ENCODE measurements at places on chromosomes 5 and 9.

DNA sequence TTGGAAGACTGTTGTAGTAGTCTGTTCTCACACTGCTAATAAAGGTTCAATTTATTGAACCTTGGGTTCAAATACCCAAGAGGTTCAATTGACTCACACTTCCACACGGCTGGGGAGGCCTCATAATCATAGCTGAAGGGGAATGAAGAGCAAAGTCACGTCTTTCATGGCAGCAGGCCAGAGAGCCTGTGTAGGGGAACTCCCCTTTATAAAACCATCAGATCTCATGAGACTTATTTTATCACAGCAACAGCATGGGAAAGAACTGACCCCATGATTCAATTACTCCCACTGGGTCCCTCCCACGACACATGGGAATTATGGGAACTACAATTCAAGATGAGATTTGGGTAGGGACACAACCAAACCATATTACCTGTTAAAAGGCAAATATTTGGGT is 268.2 kb downstream of the TMEM167A start:
- DNase-seq: no peak

GRCh38 chr9:75001719-75002421 is 26.2 kb downstream of the CARNMT1 start:
- peak; percentile 76 for DNase-seq

DNA sequence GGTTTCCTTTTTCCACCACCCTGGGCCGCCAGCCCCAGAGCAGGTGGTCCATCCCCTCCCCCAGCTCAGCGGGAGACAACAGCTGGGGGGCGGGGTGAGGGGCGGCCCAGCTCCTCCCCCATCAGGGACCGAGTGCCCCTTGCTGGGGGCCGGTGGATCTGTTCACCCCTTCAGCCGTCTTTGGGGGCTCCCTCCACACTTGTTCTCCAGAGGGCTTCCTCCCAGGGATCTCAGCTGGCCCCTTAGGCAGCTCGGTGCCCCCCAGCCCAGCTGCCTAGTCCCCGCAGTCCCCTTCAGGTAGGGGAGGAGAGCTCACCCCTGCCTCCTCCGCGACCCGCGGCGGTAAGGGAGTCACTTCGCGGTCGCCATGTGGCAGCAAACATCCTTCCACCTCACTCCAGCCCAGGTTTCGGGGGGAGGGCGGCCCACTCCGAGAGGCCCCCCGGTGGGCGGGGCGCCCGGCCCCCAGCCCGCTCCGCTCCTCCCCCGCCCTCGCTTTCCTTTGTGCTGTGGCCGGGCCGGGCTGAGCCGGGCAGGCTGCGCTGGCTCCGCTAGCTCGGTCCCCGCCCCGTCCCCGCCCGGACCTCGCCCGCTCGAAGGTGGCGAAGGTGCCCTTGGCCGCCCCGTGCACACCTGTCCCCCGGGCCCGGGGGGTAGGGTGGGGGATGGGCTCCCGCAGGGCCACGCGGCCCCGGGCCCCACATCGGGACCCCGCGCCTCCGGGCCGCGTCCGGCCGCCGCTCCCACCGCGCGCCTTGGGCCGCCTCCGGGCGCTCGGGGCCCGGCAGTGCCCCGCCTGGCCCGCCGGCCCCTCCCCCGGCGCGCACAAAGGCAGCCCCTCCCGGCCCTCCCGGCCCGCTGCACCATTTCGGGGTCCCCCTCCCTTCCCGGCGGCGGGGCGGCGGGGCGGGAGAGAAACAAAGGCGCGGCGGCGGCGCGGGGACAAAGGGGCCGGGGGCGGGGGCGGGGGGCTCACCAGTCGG is 683 bp downstream of the DBN1 start:
- no peak for DNase-seq

- DNase-seq: peak; percentile 60
Measured at GRCh38 chr9:106956971-106957370, 94.0 kb downstream of the ZNF462 start.

GRCh38 chr5:17400724-17401469 is 97.1 kb upstream of the TAF11L2 start:
- no peak for DNase-seq

DNA sequence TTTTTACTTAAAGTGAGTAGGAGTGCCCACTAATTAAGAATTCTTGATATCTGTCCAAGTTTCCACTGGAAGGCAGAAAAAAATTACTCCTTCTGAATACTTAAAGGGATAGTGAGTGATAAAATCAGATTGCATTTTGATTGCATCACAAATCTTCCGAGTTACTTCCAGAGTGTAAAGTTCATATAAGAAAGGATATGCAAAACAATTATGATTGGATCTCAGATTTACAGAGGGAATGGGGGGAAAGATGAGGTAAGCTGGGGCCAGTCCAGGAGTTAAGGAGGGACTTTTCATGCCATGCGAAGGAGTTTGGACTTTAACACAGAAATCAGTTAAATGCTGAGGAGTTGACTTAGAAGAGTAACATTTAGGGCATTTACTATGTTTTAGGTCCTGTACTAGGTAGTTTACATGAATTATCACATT is 9.3 kb upstream of the RNF145 start:
- DNase-seq: no peak

DNA sequence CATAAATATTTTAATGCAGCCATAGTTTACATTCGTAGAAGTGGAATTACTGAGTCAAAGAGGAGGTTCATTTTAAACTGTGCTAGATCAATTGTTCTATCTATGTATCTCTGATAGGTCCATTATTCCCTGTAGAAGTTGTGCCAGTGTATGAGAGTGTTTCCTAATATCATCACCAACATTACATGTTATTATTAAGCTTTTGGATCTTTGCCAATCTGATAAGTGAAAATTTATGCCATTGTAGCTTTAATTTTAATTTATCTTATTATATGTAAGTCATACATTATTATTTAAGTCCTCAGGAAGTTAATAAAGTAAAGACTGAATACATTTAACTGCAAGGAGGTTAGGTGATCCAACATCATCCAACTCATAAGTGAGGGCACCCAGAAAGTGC is 10.9 kb upstream of the GAS1 start:
- DNase-seq: no peak

DNA sequence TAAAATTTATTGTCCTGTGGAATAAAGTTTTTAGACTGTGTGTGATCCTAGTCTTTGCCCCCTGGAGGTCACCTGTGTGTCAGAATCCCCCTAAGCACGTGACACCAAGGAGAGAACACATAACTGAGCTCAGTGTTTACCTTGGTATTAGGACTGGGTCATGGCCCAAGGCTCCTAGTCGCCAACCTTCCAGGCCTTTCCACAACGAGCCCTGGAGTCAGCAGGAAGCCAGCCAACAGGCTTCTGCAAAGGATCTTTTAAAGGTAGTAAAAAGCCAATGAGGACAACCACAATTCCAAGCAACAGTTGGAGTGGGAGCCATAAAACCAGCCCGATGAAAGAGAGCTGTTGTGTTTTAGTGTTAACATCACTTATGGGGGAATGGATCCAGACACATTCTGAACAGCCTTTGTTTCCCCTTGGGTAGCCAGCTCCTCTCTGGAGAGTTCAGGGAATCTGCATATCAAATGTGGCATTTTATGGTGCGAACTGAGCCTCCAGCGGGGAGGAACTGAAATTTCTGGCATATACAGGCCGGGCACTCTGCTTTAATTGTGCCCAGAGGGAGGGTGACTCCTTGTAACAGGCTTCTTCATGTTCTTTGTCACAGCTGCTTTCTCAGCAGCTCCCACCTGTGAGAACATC is 239.9 kb downstream of the FSTL4 start:
- DNase-seq: no peak

DNA sequence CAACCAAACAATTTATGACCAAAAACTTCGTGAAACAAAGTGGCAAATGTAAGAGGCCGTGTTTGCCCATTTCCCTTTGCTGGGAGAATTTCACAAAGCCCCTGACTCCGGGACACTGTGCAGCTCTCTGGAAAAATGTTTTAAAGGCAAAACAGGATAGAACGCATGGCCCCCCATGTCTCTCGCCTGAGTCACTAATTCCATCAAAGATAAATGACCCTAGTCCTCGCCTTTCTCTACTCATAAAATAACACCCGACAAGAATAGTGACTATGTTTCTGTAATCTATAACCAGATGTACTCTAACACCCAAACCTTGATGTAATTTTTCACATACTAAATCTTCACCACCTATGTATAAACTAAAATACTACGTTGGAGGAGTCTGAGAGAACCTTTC is 55.7 kb upstream of the SAP30L start:
- DNase-seq: peak; percentile 36

DNA sequence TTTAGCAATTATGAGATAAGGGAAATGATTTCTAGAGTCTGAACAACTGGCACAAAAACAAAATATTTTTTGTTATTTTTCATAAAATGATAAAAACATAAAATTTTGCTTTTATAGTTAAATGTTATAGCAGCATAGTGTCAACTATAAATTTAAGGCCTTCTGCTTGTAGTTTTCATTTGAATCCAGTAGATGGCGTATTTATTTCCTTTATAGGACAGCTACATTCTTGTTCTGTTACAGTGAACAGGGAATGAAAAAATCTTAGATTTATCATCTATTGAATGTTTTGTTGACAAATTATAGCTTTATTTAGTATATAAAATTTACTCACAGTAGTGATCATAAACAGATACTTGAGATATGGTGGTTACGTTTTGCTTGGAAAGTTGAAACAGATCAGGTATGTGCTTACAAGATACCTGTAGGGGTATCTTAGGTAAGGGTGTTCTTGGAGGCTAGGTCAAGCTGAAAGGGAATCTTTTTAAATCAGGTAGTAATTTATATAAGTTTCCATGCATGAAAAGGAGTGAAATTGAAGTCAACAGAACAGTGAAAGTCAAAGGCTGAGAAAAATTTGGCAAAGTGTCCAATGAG is 239.3 kb upstream of the GRIN3A start:
- DNase-seq: peak; percentile 47

DNA sequence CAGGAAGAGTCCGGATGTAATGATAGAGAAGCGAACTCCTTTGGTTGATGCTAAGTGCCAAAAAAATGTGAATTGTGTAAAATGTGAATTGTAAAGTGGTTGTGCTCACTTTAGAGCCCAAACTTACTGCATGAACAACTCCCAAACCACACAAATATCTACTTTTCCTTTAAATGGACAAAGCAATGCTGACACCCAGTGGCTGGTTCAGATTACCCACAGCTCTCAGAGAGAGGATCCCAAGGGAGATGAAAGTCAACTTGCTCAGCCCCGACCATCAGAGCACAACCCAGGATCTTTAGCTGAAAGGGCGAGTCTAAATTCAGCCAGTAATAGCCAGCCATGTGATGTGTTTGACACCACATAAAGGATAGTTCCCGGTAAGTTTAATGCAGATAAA is 133.7 kb downstream of the NMUR2 start:
- DNase-seq: no peak

- DNase-seq: no peak
Measured at GRCh38 chr5:168740811-168741213, 161.6 kb upstream of the PANK3 start.

GRCh38 chr5:179818746-179819295 is 1.9 kb upstream of the SQSTM1 start:
- peak; percentile 87 for DNase-seq

- no peak for DNase-seq
Measured at GRCh38 chr9:105403552-105404248, 44.1 kb upstream of the FSD1L start.

DNA sequence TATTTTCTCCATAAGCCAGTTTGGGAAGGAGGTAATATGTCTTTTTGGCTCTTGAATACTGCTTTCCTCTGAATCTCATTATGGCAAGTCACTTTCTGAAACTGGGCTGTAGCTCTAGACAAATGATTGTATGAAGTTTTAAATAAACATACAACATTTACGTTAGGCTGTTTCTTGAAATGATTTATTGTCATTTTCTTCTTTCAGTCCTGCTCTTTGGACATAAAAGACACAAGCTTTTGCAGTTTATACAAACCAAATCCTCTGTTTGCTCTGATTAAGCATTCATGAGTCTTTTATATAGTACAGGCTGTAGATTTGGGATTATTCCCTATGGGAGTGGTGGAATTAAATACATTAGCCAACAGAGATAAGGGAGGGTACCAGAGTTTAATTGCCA is 139.7 kb downstream of the CEP120 start:
- no peak for DNase-seq

DNA sequence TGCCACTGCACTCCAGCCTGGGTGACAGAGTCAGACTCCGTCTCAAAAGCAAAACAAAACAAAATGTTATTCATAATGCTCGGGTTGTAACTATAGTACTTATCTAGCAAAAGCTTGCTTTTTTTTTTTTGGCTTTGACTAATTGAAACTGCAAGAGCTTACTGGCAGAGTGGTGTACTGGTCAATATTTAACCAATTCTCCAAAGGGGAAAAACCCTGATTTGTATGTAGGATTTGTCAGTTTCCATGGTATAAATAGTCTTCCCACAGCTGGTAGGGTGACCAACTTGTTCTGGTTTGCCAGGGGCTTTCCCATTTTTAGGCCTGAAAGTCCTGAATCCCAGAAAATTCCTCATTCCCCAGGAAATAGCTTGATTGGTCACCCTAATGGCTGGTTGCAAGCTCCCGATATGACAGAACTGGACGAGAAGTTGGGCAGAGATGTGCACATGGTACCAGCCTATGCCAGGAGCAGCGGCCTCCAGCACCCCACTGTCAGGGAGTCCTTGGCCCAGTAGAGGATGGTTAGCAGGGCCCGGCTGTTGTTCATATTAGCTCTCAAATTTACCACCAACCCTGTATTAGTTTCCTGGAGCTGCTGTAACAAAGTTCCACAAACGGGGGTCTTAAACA is 58.0 kb downstream of the FXN start:
- peak; percentile 87 for DNase-seq

GRCh38 chr5:177382423-177383029 is 1.7 kb upstream of the SLC34A1 start:
- no peak for DNase-seq

GRCh38 chr9:92245005-92245797 is 48.3 kb downstream of the IARS1 start:
- DNase-seq: peak; percentile 71

GRCh38 chr5:135079760-135080159 is 45.7 kb upstream of the PITX1 start:
- no peak for DNase-seq
